ENCODE measurements at places on chromosomes 11 and 22.

DNA sequence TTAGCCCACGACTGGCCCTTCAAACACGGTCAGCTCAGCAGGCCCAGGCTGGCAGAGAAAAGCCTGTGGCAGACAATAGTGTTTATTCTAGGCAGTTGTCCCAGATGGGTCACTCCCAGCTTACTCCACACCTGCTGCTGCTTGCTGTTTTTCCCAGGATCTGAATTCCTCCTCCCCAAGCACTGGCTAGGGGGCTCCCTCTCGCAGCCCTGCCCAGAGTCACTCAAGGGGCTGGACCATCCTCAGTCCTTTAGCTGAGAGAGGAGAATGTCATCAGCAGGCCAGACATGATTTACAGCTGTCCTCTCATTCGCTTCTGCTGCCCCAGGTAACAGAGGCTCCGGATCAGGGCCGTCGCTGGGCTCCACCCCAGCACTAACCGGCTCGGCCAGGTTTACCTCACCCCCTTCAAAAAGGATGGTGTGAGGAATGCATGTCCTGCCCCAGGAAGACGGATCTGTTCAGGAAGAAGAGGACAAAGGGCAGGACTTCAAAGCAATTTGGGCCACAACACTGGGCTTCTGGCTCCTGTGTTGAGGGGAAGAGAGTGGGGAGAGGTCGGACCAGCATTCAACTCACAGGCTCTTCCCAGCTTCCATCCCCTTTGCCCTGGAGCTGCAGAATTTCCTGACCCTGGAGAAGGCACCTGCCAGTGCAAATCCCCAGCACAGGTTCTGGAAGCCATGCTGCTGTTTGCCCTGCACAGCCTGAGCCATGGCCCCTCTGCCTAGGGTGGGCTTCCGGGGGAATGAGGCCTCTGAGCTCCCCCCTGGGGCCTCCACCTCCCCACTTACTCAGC is 59.7 kb upstream of the BARX2 start:
- DNase-seq, result no peak

DNA sequence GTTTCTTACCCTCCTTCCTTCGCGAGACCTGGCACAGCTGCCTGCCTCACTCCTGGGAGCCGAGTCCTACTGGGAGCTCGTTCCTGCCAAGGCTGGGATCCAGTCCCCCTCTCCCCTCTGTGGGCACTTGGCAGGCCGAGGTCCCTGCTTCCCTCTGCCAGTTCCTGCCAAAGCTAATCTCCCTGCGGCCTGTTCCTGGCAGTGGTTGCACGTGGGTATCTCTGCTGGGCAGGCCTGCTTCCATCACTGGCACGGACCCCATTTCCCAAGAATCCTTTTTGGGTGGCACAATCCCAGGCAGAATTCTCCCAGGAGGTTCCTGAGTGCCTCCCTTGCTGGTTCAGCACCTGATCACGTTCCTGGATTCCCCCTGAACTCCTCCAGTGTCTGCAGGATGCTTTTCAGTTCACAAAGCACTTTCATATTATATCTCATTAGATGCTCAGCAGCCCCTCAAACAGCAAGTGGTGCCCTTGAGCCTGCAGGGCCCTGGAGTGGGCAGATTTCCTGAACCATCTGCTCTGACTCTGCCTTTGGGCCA is 96.5 kb downstream of the RRM1 start:
- no peak for DNase-seq

GRCh38 chr11:106231591-106231990 is 154.1 kb downstream of the AASDHPPT start:
- no peak for DNase-seq

DNA sequence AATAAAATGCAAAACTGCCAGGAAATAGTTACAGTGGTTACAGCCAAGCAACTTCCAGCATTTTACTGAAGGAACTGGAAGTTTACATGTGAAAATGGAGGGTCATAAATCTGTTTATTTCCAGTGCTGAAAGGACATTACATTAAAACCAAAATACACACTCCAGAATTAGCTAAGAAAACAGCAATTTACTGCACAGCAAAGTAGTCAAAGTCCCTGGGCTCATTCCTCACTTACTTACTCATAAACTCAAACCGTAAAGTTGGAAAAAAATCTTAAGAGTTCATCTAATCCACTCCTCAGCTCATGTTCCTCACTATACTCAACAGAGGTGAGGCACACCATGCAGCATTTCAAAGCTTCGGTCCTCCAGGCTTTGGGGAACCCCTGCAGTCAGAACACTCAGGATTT is 17.4 kb downstream of the CTSC start:
- DNase-seq, result no peak

GRCh38 chr22:36227396-36227795 is 11.9 kb downstream of the APOL2 start:
- DNase-seq, result no peak

GRCh38 chr22:37033605-37034430 is 14.3 kb downstream of the MPST start:
- DNase-seq, result no peak

DNA sequence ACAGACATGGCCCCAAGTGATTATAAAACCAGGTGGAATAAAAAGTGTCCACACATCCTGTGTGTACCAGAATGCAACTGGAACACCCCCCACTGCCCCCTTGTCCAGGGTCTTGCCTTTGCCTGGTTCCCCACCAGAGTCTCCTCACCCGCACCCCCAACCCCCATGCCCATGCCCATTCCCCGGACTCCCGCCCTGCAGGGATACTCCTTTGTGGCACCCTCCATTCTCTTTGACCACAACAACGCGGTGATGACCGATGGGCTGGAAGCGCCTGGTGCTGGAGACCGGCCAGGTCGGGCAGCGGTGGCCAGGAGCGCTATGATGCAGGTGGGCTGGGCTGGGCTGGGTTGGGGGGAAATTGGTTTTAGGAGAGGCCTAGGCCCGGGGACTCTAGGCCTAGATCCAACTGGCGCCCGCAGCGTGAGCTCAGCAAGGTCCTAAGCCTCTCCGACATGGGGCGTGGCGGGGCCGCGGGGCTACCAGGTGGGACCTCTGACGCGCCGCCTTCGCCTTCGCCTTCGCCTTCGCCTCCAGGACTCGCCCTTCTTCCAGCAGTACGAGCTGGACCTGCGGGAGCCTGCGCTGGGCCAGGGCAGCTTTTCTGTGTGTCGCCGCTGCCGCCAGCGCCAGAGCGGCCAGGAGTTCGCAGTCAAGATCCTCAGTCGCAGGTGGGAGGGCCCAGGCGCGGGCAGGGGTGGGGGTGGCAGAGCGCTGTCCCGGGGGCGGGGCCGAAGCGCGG is 9.1 kb downstream of the RPS6KA4 start:
- DNase-seq, result no peak

DNA sequence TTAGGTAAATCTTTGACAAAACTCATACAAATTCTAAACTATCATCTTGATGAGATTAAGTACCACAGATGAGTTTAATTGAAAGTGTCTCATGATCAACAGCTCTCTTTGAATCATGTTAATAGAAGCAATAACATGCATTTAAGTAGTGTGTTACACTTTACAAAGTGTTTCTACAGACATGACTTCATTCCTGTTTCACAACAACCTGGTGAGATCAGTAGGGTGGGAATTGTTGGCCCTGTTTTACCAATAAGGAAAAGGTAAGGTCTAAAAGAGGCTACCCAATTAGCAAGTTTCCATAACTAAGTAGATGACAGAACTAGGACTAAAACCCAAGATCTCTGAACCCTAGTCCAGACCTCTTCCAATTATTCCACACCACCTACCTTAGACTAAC is 12.7 kb upstream of the PRSS23 start:
- no peak for DNase-seq

- DNase-seq, result no peak
Measured at GRCh38 chr11:57424137-57424791, 2.7 kb downstream of the SLC43A3 start.

DNA sequence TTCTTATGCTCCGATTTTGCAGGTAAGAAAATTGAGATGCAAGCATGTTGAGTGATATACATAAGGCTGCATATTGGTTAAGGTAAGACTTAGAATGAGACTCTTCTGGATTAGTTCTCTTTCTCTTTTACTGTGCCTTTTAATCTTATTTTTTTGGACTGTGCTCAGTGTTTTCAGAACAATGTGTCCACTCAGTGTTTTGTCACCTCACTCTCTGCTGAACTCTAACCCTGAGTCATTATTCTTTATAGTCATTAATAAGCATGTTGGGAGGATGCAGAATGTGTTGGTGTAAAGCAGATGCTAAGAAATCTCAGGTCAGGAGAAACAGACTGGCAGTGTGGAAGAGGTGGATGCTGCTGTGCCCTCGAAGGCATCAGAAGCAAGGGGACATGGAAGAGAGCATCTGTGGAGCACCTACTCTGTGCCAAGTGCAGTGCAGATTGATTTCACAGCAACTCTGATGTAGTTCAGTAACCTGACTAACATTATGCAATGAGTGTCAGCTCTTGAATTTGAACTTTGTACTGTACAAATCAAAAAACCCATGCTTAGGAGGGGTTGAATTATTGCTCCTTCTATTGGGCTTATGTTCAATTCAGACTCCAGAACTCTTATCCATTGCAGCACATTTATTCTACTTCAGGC is 80.7 kb upstream of the LARGE1 start:
- DNase-seq, result no peak
